Foreskin fibroblast (primary cell): ENCODE measurements at places on chromosomes 4 and X.

DNA sequence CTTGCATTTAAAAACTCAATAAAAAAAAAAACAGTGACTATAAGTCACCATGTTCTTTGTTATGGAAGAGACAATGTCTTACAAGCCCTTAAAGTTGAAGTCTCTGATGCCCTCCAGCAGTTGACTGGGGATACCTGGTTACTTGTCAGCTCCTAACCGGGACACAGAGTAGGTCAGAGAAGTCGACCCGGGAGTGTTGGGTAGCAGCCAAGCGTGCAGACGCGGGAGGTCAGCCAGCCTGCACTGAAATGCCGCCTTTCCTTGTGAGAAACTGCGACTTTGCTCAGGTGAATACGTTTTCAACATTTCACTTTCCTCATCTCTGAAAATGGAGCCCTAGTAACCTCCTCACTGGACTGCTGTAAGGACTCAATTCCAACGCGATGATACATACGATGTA, 81.8 kb downstream of the F11 start:
- no peak for DNase-seq

DNA sequence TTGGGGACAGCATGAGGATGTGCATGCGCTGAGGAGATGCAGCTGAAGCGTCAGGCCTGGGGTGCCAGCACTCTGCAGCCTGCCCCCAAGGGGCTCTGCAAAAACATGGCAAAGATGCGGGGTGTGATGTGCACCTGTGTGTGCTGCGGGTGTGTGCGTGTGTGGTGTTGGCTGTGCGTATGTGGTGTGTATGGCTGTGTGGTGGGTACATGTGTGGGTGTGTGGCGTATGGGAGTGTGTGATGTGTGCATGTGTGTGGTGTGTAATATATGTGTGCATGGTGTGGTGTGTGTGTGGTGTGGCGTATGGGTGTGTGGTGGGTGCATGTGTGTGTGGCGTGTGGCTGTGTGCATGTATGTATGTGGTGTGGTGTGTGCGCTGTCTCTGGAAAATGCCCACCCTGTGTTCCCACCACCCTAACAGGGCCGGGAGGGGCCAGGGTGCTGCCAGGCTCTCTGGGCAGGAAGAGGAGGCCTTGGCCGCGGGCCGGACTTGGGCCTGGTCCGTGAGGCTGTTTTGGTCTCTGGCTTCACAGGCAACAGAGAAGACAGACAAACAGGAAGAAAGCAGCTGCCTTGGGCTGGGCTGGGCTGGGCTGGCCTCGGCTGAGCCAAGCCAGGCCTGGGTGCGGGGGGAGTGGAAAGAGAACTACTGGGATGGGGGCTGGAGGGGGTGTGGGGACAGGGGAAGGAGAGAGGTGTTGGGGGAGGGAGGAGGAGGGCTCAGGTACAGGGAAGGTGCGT, 1.1 kb upstream of the AVPR2 start:
- no peak for DNase-seq

DNA sequence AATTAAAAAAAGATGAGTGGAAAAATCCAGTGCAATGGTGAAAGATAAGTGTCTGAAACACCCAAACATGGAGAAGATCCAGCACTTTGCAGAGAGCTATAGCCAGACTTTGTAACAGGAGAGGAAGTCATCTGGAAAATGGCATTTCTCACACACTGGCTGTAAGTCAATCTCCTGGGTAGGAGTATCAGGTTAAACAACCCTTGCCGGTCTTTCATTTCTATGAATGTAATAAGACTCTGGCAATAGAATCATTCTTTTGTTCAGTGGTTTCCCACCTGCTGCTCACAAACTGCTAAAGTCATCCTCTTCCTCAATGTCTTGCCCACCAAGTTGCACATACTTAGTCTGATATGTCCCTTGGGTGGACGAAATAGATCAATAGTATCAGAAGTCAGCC, 94.0 kb upstream of the ATP8A1 start:
- no peak for DNase-seq

- no peak for DNase-seq
These were observed 85.2 kb downstream of the PRRG1 start for GRCh38 chrX:37434362-37434761.

- no peak for DNase-seq
These were observed 294.7 kb downstream of the NAF1 start for GRCh38 chr4:162871990-162872389.

GRCh38 chrX:41604177-41604576, 84.6 kb upstream of the GPR34 start:
- DNase-seq, result no peak
